ENCODE measurements at places on chromosomes 1 and 21.

GRCh38 chr1:29743264-29743663 is 506.9 kb downstream of the PTPRU start:
- no peak for DNase-seq

DNA sequence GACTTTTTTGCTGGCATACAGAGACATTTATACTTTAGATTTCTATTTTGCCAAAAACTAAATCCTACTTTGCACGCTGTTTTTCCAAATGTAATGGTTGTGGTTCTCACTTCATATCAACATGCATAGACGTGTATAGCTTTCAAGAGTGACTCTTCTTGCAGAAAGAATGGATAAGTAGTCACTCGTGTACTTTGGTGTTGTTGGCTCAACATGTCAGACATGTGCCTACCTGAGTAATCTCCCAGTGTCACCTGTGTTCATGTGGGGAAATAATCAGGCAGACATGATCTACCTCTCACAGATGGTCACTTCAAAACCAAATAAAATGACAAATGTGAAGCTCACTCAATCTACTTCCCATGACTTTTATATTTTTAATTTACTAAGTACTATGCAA is 73.1 kb downstream of the GPR88 start:
- no peak for DNase-seq

- no peak for DNase-seq
These were observed 18.0 kb upstream of the KPRP start for GRCh38 chr1:152739841-152740240.

DNA sequence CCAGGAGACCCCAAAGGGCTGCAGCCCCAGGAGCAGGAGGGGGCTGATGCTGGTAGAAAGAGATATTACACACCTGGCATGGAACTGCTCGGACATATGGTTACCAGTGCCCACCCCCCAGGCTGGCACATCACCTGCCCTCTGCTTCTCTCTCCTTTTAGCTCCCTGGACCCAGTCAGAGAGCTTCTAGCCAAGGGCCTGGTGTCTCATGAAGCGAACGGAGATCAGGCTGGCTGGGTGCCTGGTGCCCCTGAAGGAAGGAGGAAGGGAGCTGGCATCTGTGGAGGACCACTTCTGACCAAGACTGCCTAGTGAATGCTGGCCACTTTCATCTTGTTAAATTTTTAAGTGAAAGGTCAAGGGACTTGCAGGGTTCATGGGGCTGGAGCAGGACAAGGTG is 53.1 kb downstream of the FOXO6 start:
- no peak for DNase-seq
